ENCODE measurements at places on chromosomes 2 and 18.

DNA sequence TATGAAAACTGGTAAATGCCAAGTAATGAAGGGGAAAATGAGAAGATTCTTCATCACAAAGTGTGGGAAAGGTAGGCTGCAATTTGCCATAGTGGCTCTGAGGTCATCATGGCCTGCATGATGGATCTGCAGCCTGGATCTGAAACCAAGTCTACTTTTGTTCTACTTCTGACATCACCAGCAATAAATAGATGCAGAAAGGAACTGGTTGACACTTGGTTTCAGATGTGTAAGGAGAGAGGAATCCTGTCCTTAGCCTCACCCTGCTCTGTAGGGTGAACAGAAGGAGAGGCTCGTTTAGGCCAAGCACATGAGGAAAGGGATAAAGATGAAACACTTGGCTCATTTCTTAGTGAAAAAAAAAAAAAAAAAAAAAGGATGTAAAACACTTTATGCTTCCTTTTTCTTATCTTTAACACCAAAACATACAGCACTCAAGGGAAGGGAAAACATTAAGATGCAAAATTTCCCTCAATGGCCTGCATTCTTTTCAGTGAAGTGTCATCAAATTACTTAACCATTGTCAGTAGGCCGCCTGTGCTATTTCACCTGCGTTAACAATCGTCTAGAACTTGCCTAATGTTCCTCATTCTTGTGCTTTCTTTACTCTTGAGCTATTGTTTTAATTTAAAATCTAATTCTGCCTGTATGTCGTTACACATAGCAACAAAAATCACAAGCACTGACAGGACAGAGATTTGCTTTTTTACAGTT is 3.9 kb downstream of the NEB start:
- DNase-seq = no peak

DNA sequence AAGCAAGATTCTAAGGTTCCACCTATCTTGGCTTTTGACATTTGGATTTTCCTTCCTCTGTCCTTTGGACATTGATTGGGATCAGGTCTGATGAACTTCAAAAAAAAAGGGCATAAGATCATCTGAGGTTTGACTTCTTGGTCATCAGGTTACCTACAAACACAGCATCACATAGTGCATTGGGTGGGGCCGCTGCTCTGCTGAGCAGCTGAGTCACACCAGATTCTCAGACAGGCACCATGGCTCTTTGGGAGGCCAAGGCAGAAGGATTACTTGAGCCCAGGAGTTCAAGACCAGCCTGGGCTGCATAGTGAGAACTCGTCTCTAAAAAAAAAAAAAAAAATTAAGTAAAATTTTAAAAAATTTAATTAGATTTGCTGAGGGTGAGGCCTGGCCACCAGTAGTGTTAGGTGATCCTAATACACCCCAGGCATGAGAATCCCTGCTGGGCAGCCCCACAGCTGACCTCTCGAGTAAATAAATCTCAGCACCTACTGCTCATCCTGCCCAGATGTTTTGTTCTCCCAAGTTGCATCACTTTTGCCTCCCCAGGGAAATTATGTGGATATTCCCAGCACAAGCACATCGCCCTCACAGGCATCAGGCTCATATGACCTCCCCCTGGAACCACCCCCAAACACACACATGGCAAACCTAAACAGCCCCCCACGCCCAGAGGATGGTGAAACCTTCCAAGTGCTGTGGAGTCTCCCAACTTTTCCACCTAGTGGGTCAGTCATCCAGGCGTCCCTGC is 5.3 kb downstream of the MLPH start:
- DNase-seq = no peak

GRCh38 chr2:95041824-95042442 is 16.4 kb downstream of the MAL start:
- no peak for DNase-seq

DNA sequence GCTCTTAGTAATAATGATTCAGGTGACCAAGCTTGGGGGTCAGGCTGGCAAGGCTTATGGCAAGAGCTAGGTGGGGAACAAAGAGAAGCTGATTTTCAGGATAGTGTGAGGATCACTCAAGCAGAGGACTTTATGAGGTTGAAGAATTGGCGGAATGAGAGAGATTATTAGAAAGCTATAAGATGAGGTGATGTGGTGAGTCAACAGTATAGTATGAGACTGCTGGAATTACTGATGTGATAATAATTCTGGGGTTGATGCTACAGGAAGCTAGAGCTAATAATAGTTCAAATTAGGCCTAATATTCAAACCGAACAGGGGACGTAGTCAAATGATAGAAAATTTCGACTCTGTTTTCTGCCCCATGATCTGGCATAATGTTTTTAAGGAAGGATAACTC is 2115.3 kb upstream of the PIK3C3 start:
- DNase-seq = no peak

DNA sequence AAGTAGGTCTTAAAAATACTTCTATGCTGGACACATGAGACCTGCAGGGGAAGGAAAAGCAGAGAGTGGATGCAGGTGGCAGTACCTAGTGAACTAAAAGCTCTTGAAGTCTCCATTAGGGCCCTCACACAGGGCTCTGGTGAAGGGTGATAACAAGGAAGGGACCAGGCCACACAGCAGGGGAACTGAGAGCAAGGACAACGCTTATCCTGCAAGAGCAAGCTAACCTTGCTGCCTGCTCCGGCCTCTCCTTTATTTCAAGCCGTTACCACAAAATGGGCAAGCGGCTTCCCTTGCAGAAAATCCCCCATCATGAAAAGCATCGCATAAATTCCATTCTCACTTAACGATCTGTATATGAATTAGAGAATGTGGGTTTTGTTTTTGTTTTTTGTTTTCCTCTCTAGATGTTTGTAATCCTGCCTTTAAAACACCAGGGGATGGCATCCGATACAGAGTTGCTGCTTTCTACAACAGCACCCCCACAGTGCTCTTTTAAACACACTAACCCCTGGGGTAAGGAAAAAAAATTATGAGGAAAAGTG is 64.5 kb downstream of the CACNB4 start:
- DNase-seq = no peak

DNA sequence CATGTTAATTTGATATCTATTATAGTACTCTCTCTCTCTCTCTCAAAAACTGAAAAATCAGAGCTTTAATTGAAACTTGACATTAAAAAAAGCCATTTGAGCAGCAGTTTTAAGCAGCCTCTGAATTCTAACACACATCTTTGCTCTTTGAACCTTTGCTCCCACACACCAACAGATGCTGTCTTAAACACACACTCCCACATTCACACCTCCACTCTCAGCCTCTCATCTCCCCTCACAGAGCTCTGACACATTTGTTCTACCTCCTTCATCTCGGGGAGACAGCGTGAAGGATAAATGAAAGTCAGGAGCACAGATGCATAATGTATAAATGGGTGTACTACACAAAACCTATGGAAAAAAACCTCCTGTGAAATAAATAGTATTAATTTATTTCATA is 95.2 kb downstream of the NAB1 start:
- DNase-seq = no peak

GRCh38 chr18:26777351-26778053 is 88.0 kb downstream of the AQP4 start:
- DNase-seq = no peak

- DNase-seq = no peak
Measured at GRCh38 chr2:16548036-16548435, 117.6 kb downstream of the CYRIA start.

DNA sequence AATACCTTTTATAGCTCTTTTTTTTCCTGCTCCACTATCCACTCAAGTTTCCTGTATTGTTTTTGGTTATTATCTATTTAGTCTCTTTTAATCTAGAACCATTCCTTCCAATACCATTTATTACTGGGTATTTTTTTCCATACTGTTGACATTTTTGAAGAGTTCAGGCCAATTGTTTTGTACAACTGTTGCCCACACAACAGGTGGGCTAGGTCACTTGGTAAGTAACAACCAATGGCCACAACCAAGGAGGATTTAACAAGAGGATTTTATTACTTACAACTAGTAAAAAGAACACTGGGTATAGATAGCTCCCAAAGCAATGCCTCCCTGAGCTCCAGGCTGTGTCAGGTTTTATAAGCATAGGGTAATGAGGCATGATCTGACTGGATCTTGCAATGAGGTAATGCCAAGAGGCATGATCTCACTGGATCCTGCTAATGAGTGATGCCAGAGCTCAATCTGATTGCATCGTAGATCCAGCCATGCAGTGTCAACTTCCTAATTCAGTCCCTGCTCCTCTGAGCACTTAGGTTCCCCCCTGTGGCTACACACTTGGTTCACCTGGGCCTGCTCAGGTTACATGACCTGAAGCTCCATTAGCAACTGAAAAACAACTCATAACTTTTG is 7.1 kb upstream of the CEP68 start:
- DNase-seq = no peak

- no peak for DNase-seq
Measured at GRCh38 chr2:70499253-70499652, 54.4 kb downstream of the TGFA start.
